KBM-7 (cell line): ENCODE measurements at places on chromosomes 6 and 20.

DNA sequence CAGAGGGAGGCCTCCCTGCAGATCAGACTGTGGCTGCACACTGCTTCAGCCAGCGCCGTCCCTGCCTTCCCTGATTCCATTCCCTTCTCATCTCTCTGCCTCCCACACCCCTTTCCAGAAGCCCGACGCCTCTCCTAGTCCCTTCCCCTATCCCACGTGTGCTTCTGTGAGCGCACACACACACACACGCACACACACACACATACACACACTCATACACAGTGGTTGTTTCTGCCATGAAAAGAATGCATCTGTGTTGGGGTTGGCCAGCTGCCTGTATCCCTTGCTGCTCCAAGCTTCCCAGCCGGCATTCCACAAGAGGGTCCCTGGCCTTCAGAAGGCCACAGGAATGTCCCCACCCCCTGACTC, 51.7 kb downstream of the MOCS1 start:
- DNase-seq: no peak

GRCh38 chr6:130215526-130215925, 7.2 kb downstream of the SAMD3 start:
- DNase-seq: peak; percentile 57

GRCh38 chr6:101110814-101111213, 229.7 kb upstream of the ASCC3 start:
- no peak for DNase-seq

DNA sequence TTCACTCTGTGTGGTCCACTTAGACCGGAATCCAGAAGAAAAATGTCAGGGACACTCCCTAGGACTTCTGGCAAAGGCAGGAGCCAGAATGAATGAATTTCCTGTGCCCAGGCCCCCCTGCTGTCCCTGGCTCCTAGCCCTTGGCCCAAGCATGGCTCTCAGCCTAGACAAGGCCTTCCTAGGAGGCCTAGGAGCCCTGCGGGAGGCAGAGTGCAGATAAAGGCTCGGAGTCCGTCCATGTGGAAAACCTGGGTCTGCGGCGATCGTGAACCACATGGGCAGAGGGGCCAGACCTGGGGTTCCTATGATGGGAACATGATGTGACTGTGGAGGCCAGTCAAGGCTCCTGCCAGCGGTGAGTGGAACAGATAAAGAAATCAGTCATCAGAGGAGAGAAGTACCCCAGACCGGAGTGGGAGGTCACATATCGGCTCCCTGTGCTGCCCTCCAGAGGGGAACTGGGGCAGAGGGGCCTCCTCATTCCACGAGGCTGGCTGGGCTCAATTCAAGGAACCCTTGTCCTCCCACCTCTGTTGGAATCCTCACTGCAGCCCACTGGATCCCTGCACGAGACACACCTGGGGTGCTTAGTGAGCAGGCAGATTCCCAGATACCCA, 5.9 kb upstream of the VSTM2L start:
- DNase-seq: peak; percentile 35

DNA sequence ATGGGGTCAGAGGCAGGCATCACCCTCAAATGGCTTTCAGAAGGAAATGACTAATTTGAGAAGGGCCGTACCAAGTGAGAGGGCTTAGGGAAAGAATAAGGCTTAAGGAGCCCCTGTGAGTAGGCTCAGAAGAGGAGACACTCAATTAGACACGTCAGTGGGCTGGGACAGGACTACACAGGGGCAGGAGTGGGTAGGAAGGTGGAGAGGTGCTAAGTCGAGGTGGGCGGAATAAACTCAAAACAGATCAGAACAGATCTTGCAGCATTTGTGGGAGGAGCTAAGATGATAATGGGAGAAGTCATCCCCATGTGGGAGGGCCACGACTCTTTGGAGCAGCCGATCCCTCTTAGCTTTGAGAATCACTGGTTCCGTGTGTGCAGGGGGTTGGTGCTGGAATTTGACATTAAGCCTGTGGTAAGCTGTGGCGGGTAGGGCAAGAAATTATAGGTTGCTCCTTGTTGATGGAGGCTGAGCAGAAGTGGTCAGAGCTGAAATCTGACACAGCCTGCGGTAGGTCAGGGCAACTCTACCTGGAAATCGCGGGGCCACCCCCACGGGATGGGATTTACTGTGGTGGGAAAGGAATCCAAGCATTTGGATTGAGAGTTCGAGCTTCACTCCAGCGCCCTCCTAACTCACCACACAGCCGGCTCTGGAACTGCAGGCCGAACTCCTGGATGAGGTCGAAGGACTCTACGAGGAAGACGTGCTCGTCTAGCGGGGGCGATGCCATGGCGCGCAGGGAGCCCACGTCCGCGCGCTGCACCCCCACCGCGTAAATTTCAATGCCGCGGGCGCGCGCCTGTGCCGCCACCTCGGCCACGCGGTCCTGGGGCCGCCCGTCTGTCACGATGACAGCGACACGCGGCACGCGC, 2.8 kb upstream of the RBPJL start:
- DNase-seq: no peak

GRCh38 chr6:14380086-14380820, 262.7 kb downstream of the CD83 start:
- DNase-seq: no peak

DNA sequence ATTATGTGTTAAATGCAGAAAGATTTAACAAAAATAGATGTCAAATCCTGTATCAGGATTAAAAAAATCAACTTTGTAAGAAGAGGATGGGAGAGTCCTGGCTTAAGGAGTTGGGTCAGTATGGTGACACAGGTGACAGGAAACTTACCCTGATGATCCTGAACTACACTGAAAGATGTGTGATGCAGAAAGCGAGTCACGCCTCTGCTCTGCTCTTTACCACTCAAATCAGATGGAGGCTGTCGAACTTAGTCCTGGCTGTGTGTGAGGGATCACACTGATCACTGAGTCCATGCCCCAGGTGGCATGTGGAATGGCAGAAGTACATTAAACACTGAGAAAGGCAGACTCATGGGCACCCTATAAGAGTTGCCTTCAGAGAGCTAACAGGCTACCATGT, 92.9 kb downstream of the GJA10 start:
- DNase-seq: no peak

- DNase-seq: peak; percentile 9
These were observed 520 bp downstream of the SLC24A3 start for GRCh38 chr20:19212821-19213502.

DNA sequence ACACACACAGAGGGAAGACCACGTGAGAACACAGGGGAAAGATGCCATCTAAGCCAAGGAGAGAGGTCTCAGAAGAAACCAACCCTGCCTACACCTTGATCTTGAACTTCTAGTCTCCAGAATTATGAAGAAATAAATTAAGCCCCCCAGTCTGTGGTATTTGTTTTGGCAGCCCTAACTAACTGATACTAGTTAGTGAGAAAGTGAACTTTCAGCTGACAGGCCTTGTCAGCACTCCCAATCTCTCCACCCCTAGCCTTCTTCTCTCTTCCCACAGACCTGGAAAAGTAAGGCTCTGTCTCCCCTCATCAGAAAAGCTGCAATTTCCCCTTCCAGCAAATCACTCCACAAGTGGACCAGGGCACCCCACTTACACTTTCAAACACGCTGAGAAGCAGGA, 108.6 kb upstream of the CDYL start:
- no peak for DNase-seq

DNA sequence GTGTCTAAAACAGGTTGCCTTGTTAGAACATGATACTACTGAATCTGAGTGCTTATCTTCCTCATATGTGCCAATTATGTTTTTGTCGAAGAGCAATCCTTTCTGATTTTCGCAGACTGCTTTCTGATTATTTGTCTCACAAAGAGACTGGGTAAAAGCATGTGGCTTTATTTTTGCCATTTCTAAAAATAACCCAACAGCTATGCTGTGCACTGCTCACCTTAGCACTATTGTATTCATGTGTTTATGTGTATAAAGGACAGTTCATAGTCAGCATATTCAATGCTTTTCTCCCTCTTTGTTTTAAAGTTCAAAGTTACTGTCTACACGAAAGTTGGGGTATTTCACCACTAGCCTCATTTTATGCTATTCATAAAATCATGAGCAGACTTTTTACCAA, 127.0 kb downstream of the SGK1 start:
- DNase-seq: no peak

GRCh38 chr6:31775633-31776484, 1.3 kb downstream of the VWA7 start:
- DNase-seq: no peak

GRCh38 chr20:37494301-37494700, 26.7 kb upstream of the NNAT start:
- no peak for DNase-seq

GRCh38 chr6:33008944-33009861, at the start of gene HLA-DOA:
HLA-DOA (minus strand) TSS chr6:33009591.
- DNase-seq: peak; percentile 40

DNA sequence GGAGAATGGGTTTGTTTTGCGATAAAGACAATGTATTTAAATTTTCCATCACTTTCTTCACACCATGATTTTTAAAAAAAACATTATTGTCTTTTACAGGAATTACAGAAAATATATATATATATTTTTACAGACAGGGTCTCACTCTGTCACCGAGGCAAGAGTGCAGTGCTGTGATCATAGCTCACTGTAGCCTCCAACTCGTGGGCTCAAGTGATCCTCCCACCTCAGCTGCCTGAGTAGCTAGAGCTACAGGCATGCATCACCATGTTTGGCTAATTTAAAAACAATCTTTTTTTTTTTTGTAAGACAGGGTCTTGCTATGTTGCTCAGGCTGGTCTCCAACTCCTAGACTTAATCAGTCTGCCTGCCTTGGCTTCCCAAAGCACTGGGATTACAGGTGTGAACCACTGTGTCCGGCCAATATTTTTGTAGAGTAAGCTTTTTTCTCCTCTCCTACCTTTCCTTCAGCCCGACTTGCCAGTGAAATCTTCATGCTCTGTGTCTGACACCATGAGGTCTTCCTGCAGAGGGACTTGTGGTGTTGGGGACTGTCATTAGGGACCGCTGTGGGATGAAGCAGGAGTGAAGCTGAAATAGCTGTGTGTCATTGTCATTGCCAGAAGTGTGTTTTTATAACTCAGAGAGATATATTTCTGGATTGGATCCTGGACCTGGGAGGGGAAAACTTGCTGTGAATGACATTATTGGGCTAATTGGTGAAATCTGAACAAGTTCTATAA, 13.2 kb downstream of the DSP start:
- no peak for DNase-seq

DNA sequence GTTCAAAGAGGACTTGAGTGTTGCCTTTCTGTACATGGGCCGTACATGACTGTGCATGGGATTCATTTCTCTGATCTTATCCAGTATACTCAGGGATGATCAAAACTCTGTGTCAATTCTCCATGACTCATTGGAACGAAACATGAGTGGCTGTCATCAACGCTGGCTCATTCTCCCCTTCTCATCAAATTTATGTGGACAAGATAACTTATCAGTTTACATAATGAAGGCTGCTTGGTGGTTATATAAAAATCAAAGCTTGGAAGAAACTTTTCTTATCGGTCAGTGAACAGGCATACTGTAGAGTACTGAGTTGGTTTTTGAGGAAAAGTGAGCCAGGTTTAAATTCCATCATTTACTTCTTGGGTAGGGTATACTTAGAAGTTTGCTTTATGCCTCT, 24.9 kb downstream of the CRISP1 start:
- no peak for DNase-seq

DNA sequence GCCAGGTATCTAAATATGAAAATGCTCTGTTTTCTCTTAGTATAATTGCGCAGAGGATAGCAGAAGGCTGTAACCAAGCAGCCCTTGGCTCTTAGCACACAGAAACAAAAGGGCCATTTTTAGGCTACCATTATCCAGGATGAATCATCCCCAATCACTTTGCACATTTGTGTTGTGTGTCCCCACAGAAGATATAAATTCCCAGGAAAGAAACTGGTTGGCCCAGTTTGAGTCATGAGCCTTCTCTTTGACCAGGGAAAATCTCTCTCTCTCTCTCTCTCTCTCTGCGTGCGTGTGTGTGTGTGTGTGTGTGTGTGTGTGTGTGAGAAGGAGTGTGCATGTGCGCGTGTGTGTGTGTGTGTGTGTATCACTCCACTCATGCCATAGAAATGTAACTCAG, 178.5 kb downstream of the FRK start:
- no peak for DNase-seq

GRCh38 chr20:32980990-32981389, 23.2 kb downstream of the SUN5 start:
- DNase-seq: no peak

DNA sequence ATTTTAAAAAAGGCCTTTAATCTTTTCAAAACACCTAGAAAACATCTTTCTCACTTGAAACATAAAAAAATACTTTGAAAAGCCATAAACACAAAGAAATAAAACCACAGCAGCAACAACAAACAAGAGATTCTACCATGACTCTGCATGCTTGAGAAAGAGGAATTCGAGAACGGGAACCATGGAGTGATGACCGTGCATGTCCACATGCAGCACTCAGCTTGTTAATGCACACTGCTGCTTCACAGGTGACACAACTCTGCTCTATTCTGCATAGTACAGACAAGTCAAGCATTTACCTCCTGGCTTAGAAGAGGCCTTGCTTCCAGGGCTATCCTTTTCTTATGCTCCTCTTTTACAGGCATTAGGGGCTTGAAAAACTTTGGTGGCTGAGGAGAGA, 64.9 kb upstream of the NUP153 start:
- DNase-seq: no peak
